ENCODE measurements at places on chromosomes 7 and 10.

- peak; percentile 60 for DNase-seq
These were observed 982 bp downstream of the SFXN3 start for GRCh38 chr10:101031796-101032636.

GRCh38 chr7:18119985-18120384 is 92.3 kb upstream of the PRPS1L1 start:
- no peak for DNase-seq

GRCh38 chr10:29481906-29482440 is 152.8 kb downstream of the SVIL start:
- DNase-seq = no peak

GRCh38 chr10:78729800-78730199 is 339.0 kb upstream of the ZMIZ1 start:
- no peak for DNase-seq

GRCh38 chr10:34297541-34298345 is 517.4 kb downstream of the PARD3 start:
- no peak for DNase-seq

- no peak for DNase-seq
These were observed 15.5 kb upstream of the CCAR1 start for GRCh38 chr10:68705548-68705947.
